Adrenal gland (tissue), 19 donors: ENCODE measurements at places on chromosomes 5 and 9. TPM values are rescaled to one million over a fixed set of nuclear protein-coding genes. Genes with fewer than 3 reads are reported as not detected.

GRCh38 chr5:43320846-43321245 is 7.6 kb upstream of the HMGCS1 start:
- no peaks in the 10 kb centered on the region for H3K36me3 ChIP-seq
- no peak for DNase-seq
- H3K27ac ChIP-seq = no peak overlapping the region
- no peaks in the 10 kb centered on the region for H3K27me3 ChIP-seq
- H3K4me3 ChIP-seq = no peak overlapping the region

GRCh38 chr9:114163517-114163951 is 8.2 kb downstream of the COL27A1 start:
- no peak overlapping the region for H3K4me3 ChIP-seq
- DNase-seq = peak; percentile 40
- no peak overlapping the region for H3K27ac ChIP-seq
- H3K36me3 ChIP-seq = no peaks in the 10 kb centered on the region

DNA sequence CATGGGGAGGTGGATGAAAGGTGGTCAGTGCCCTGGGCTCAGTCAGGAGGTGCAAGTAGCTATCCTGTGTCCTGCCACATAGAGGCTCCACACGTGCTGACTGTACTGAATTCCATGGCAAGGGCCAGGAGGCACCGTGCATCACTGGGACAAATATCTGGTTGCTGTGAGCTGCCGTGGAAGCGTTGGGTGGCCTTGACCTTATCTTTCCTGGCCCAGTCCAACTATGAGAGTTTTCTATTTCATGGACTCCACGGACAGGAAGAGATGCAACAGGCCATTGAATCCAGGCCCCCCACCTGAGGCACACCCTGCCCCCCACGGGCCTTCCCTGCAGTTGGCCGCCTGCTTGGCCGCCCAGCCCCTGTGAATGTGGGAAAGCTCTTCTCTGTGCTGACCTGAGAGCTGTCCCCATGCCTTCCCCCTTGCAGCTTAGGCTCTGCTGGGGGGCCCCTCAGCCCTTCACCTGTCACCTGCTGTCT is 1.7 kb downstream of the GRHPR start:
- H3K4me1 ChIP-seq = peaks cover 35% of the 10 kb centered on the region
- H3K36me3 ChIP-seq = no peaks in the 10 kb centered on the region
- DNase-seq = peak; percentile 88
- H3K27ac ChIP-seq = peak overlapping the region; percentile 95
- H3K4me3 ChIP-seq = no peak overlapping the region
- H3K27me3 ChIP-seq = no peaks in the 10 kb centered on the region

GRCh38 chr9:114745108-114745848 is 60.6 kb downstream of the TNFSF15 start:
- H3K4me3 ChIP-seq = no peak overlapping the region
- H3K4me1 ChIP-seq = no peaks in the 10 kb centered on the region
- no peaks in the 10 kb centered on the region for H3K27me3 ChIP-seq
- no peaks in the 10 kb centered on the region for H3K36me3 ChIP-seq
- DNase-seq = no peak

DNA sequence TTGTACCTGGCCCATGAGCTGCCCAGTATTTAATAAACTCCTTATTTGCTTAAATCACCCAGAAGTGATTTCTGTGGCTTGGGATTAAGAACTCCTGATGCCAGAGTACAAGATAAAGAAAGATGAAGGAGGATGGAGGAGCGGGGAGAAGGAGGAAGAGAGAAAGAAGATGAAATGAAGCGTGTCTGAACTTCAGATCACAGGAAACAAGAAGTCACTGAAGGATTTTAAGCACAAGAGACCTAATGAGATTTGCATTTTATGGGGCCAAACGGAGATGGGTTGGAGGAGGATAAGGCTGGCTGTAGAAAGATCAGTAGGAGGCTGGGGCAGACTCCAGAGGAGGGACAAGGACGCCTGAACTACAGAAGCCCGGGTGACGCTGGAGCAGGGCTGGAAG is 3.1 kb downstream of the EIF4E1B start:
- H3K4me1 ChIP-seq = peaks cover 16% of the 10 kb centered on the region
- H3K36me3 ChIP-seq = no peaks in the 10 kb centered on the region
- peaks cover 35% of the 10 kb centered on the region for H3K27me3 ChIP-seq
- no peak for DNase-seq
- H3K4me3 ChIP-seq = no peak overlapping the region

- H3K27me3 ChIP-seq = no peaks in the 10 kb centered on the region
- H3K4me1 ChIP-seq = peaks cover 5% of the 10 kb centered on the region
- no peak overlapping the region for H3K4me3 ChIP-seq
- H3K27ac ChIP-seq = no peak overlapping the region
Observed at GRCh38 chr5:177593511-177593910, 1.5 kb downstream of the TMED9 start.

The GRM6 gene
- not detected for total RNA-seq

The ITGA1 gene
- 150 TPM for total RNA-seq
